ENCODE measurements at places on chromosomes 6 and 20.

- DNase-seq, result no peak
These were observed 88.5 kb downstream of the RPS12 start for GRCh38 chr6:132902901-132903300.

DNA sequence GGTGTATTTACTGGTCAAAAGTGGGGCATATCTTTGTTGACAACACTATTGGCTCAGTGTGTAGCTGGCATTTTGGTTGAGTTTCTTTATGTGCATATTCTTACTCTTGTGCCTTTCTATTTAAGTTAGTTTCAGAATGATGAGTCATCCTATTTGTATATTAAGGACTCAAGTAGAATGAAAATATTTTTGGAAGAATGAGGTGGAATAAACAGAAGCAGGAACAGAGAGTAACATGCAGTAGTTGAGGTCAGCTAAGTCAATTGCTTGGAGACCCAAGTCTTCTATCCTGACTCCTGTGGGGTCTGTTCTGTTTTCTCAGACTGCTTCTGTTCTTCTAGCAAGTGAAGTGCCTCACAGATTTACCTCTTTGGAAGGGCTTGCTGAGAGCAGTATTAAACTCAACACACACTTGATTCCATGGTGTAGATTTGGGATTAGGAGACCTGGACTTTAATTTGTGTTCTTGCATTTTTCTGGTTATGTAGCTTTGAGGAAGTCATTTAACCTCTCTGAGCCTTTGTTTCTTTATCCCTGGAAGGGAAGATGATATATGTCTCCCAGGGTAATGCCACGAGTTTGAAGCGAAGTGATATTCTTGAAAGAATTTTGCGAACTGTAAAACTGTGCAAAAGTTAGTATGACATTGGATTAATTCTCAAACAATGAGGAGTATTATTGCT, 324.3 kb downstream of the QKI start:
- DNase-seq, result no peak

- DNase-seq, result no peak
These were observed 117.2 kb upstream of the CD93 start for GRCh38 chr20:23203310-23203709.

DNA sequence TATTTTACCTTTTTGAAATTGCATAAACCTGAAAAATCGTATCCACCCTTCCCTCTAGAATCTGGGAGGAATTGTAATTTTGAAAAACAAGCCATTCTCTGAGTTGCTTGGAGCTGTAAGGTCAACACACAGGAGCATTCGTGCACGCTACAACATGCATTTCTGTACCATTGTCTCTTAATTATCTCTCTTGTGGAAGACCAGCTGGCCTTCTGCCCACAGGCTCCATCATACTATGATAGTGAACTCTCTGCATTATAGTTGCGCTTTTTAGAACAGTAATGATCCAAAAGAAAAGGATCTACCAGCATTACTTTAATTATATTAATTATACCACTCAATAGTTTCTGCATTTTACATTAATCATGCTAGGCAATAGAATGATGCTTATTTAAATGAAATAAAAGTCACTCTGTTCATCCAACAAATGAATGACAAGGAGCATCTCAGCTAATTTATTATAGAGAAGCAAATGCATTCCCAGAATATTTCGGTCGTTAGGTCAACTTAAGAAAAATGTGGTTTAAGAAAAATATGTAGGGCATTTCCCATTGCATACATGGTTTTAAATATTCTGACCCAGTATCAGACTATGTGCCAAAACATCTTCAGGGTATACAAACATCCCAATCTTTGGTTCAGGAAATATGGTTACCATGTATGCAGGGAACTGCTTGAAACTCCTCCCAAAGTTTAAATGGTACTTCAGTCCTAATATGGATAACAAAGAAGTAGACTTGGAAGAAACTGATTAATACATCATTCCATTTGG, 263.5 kb downstream of the TFAP2A start:
- no peak for DNase-seq

DNA sequence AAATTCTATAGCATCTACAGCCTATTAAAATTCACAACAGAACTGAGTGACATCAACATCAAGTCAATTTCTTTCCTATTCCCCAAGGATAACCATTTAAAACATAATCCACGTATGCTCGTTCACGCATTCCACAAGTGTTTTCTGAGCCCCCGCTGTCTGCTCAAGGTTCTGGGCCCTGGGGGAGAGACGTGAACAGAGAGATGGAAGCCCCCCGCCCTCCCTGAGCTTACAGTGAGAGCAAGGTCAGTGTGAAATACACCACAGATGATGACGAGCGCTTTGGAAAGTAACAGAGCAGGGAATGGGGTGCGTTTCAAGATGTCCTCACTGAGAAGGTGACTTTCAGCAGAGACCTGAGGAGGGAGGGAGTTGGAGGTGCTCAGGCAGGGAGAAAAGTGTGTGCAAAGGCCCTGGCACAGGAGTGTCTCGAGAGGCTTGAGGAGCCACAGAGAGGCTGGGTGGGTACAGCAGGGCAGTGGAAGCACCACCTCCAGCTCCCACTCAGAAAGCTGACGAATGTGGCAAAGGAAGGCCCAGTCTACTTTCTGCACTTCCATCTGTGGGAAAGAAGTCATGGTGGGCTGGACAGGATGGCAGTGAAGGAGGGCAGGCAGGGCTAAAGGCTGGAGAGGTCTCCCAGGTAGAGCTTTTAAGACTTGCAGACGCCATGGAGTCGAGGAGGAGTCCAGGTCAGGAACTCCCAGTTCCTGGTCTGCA, 88.3 kb downstream of the DLL1 start:
- DNase-seq, result no peak

- no peak for DNase-seq
These were observed 2.4 kb downstream of the BRPF3 start for GRCh38 chr6:36198986-36199385.

DNA sequence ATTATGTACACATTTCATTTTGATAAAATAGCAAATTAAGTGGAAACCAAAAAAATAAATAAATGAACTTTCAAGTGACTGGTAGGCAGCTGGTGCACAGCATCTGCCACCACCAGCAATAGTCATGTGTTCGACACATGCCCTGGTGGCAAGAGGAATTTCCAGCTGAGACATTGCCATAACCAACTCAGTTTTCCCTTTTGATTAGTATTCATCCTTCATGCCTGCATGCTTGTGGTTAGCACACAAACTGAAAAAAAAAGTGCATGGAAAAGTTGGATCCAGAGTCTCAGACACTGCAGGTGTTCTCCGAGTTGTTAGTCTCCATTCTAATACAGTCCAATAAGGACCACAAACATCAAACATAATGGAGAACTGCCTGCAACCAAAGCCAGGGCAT, 156.0 kb upstream of the SOX4 start:
- DNase-seq, result no peak

DNA sequence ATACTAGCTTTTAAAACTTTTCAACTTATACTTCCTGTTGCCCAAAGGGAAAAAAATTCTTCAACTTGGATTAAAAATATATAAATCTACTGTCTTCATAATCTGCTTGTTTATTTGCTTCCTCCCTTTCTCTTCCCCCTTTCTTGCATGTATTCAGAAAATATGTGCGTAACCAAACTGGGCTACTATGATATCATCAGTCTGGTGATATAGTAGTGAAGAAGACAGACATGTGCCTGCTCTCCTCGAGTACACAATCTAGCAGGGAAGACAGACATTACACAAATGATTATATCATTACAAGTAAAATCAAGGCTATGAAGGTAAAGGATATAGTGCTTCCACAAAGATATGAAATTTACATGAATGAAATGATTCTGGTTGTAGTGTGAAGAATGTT, 31.0 kb downstream of the IBTK start:
- DNase-seq, result no peak

- DNase-seq, result no peak
These were observed 24.4 kb upstream of the ADTRP start for GRCh38 chr6:11802886-11803590.

- no peak for DNase-seq
These were observed 167.8 kb downstream of the JARID2 start for GRCh38 chr6:15413466-15414234.

GRCh38 chr20:3753501-3754275, 13.9 kb downstream of the ADISSP start:
- DNase-seq, result no peak
